ENCODE measurements at places on chromosomes 2 and 18.

GRCh38 chr2:166487171-166487570 lies 6.9 kb downstream of the SCN7A start:
- DNase-seq: no peak

- no peak for DNase-seq
Observed at GRCh38 chr2:12857891-12858290, 141.2 kb downstream of the TRIB2 start.

GRCh38 chr2:121798617-121799016 lies 43.2 kb downstream of the TSN start:
- DNase-seq: no peak

DNA sequence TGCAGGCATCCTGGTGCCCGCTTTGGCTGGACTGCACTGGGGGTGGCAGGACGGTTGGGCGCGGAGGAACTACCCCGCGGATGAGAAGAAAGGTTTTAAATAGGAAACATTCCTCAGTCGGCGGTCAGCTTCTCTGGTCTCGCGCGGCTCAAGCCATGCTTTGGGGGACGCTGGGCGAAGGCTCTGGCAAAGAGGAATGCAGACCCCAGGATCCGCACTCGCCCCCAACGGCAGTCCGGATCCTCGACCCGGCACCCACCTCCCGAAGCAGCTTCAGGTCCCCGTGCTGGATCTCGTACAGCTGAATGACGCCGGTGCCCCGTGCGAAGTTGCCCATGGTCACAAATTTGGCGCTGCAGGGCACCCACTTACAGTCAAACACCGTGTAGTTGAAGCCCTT lies 686 bp upstream of the PNO1 start:
- no peak for DNase-seq

DNA sequence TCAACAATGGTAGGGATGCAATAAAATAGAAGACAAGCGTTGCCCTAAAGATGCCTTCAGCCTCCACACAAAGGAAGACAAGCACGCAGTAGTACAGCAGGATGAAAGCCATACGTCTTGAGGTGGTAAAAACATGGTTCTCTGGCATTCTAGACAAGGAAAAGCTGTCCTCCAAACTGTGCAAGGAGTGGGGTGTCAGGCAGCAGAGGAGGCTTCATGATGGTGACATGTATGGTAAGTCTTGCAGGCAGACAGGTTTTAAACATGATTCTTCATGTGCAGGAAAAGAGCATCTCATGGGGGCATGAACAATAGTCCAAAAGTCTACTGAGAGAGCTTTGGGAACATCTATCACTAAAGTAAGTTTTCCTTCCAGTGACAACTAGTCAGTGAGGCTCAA lies 241.8 kb downstream of the STK39 start:
- no peak for DNase-seq

- no peak for DNase-seq
Observed at GRCh38 chr2:133039531-133039930, 369.5 kb upstream of the LYPD1 start.

- no peak for DNase-seq
Observed at GRCh38 chr2:47041063-47041462, 114.0 kb downstream of the STPG4 start.

GRCh38 chr18:26709897-26710296 lies 155.6 kb downstream of the AQP4 start:
- no peak for DNase-seq

DNA sequence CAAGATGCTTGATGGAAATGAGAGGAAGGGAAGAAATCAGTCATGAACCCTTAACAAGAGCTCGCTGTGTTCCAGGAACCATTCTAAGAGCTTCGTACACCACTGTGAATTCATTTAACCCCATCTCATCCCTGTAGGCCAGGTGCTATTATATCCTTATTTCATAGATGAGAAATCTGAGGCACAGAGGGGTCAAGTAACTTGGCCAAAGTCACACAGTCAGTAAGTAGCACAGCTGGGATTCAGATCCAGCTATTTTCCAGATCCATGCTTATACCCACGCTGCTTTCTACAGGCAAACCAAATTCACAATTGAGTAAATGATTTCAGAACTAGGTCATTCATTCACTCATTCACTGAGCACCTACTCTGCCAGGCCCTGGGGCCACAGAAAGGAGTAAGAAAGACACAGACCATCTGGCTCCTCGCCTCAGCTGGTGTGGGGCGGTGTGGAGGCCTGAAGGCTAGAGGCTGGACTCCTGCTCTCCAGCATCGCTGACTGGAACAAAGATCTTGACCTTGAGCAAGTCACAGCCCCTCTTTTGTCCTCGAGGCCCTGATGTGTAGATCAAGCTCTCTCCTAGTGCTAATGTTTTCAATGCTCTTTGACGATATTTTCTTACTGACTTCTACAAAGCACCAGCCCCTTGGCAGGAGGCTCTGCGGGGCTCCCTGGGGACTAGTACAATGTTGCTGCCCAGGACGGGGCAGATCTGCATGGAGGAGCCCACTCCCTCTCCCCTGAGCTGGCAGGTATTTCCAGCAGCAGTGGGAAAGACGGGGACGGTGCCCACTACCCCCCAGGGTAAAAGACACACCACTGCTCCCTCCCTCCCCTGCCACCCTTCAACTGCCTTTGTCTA lies 26.5 kb downstream of the STEAP3 start:
- no peak for DNase-seq

DNA sequence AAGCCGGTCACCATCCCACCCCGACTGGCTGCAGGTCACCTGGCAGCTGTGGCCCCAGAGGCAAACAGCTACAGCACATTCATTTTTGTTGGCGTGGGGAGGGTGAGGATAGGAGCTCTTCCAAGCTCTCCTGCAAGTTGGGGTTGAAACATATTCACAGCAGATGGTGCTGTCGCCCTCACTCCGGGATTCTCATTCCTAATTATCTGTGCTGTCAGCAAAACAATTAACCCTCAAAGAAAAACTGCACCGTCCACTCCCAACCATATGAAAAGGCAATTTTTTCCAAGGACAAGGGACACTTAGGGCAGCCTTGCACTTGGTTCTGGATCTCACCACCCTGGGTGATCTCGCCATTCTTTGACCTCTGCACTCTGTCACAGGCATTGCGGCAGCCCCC lies 68.6 kb downstream of the ZBTB7C start:
- DNase-seq: peak; percentile 65

DNA sequence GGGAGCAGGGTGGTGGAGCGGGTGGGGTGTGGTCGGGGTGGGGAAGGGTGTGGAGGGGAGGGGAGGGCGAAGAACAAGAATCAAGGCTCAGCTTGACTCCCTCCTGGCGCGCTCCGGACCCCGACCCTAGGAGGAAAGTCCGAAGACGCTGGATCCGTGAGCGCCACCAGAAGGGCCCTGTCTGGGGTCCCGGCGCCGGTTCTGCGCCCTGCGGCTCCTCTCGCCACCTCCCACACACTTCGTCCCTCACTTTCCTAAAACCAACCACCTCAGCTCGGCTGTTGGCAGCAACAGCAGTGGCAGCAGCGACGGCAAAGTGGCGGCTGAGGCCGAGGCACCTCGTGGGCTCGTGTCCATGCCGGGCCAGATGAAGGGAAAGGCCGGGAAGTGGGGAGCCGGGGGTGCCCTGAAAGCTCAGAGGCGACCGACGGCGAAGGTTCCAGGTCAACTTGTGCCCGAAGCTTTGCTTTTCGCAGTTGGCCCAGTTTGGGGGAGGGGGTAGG lies 2.1 kb downstream of the KLHL14 start:
- no peak for DNase-seq

DNA sequence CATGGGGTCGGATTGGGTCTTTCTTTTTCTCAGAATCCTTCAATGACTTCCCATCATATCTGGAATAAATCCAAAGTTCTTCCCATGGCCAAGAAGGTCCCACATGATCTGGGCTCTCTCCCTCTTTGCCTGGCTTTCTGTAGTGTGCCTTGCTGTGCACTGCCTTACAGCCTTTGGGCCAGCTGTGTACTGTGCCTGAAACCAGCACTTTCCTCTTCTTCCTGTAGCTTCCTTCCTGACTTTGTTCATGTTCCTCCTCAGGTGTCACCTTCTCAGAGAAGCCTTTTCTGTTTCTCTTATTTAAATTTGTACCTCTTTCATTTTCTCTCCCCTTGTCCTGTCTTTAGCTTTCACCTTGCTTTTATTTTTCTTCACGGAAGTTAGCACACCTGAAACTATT lies 4.3 kb upstream of the CDCA7 start:
- DNase-seq: no peak

DNA sequence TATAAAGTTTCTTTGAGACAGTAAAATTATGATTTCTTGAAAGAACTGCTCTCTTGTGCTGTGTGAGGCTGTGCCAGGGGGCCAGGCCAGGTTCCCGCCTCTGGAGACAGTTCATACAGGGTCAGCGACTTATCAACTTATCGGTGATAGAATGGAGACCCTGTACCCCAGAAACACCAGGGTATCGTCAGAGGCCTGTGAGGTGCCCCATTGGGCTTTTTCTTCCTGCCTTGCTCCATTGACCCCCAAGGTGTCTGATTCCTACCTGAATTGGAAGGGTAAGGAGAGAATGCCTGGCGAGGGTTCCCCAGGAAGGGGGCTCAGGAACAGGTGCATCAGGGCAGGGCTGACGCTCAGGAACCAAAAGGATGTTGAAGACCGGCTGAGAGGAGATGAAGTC lies 4.3 kb downstream of the DLX1 start:
- DNase-seq: no peak

DNA sequence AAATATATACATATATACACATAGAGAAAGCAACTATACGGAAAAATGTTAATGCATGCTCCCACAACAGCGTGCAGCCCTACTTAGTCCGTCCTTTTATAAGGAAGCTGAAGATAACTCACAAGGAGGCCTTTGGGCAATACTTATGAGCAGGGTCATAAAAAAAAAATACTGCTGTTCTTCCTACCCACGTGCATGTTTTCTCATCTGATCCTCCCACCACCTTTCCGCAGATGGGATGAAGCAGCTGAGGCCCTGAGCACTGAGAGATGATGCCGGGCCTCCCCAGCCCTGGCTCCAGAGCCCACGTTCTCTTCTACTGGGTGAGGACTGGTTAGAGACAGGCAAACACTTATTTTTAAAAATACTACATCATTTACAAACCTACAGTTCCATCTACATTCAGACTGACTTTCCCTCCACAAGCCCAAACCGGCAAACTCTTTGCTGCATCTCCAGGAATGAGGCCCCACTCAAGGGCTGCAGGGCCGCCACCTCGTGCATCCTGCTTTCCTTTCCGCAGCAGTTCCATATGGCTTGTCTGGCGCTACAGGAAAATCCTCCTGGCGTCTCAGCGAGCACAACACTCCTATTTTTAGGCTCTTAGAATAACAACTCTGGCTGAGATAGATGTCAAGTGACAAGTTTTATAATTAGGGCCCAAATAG lies 41.6 kb downstream of the TBC1D8 start:
- no peak for DNase-seq

GRCh38 chr2:46530639-46531038 lies 51.3 kb downstream of the TMEM247 start:
- DNase-seq: no peak

- no peak for DNase-seq
Observed at GRCh38 chr18:63422864-63423304, 608 bp upstream of the VPS4B start.

DNA sequence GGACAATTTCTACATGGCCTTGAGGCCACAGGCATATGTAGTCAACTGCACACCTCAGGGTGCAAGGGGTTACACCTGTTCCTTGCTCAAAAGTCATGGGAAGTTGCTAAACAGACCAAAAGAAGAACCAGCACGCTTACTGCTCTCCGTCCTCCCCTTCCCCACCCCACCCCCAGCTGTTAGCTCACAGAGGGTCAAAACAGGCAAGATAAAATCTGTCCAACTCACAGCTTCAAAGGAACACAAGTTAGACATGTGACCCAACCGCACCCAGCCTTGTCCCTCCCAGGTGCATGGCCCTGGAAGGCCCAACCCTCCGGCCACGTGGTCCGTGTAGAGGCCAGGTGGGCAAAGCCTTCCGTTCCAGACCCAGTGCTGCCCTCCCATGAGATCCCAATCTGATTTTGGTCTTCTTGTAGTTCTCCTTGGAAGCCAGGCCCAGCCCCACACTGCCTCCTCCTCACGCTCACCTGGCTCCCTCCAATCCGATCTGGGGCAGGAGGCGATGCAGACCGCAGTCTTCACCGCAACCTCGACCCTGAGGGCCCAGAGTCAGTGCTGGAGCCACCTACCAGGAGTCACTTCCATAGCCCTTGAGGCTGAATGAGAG lies 14.5 kb upstream of the ASPRV1 start:
- DNase-seq: peak; percentile 83

- DNase-seq: no peak
Observed at GRCh38 chr2:171088057-171088834, 72.4 kb downstream of the TLK1 start.

GRCh38 chr2:152054593-152054992 lies 44.3 kb downstream of the CACNB4 start:
- DNase-seq: no peak

- no peak for DNase-seq
Observed at GRCh38 chr2:225177098-225177497, 134.8 kb upstream of the DOCK10 start.

- peak; percentile 2 for DNase-seq
Observed at GRCh38 chr2:8524388-8524787, 157.5 kb upstream of the ID2 start.

DNA sequence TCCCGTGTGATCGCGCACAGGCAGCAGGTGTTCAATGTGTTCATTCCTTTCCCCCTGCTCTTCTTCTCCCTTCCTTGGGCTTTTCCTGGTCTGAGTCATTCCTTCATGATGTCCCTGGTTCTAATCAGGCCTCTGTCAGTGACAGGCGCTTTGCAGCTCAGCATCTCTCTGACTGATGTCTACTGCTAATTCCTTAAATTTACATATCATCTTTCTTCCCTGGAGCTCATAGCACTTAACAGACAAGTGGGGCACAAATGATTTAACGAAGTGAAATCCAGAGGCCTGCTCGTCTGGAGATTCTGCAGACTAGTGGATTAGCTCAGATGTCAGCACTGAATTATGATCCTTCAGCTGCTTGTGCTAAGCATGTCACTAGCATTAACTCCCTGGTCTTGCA lies 77.9 kb downstream of the NRP2 start:
- DNase-seq: no peak

DNA sequence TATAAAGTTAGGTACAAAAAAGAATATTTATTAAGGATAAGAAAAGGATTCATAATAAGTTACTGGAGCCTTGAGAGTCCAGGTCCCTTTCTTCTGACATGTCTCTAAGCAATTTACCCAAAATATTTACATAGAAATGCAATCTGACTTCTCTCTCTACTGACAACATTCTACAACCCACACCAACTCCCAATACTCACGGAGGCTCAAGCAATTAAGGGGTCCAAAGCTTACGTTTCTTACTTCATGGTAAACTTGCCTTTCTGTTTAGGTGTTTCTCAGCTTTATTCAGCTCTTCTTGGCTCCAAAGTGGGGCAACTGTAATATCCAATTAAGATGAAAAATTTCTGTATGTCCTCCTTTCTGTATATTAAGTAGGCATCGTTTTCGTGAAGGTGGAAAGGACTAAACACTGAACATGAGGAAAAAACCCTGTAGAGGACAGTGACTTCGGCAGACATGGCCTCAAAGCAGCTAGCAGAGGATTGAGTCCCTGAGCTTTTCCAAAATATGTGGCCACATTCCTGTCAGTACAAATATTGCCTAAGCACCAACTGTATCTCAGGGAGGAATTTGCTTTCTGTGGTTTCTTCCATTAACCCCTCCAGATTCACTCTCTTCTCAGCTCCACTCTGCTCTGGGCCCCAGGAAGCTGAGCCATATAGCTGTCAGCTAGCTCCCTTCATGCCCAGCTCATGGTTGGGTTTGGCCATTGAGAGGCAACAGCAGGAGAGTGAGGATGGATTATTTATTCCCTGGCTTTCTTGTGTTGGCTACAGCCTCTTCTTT lies 67.9 kb upstream of the GLS start:
- no peak for DNase-seq

All from posterior vena cava (tissue), 2 donors.